ENCODE measurements at places on chromosomes 7 and 10.

GRCh38 chr10:65142641-65143435, 1621.6 kb downstream of the REEP3 start:
- no peak for DNase-seq

DNA sequence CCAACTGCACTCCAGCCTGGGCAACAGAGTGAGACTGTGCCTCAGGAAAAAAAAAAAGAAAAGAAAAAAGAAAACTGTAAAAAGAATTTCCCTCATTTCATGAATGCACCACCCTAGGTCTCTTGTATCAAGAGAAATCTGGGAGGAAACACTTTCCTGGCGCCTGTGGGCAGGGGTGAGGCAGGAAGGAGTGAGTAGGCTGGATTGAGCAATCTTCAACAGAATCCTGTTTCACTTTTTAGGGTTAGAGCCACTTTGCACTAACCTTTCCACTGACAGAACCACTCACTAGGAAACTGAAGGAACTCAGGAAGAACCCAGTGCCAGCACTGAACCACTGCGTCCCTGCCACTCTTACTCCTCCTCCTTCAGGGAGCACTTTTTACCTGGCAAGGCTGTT, 282.1 kb downstream of the CCDC3 start:
- DNase-seq, result no peak

GRCh38 chr7:28114056-28114455, 66.5 kb downstream of the JAZF1 start:
- no peak for DNase-seq

DNA sequence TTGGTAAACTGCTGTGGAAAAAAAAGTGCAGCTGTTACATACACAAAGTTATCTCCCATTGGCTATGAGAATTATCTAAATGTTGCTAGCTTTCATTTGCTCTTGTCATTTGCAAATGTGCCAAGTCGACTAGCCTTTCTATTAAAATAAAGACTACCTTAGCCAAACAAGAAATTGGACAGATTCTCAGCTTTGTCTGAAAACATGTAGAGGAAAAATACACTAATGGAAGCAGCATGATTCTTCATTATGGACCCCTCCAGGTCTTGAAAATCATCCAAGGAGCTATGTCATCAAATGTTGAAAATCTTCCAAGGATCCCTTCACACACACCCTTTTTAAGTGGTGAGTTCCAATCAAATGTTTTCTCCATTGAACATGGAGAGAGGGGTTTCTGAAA, 237.7 kb downstream of the ETV1 start:
- no peak for DNase-seq

DNA sequence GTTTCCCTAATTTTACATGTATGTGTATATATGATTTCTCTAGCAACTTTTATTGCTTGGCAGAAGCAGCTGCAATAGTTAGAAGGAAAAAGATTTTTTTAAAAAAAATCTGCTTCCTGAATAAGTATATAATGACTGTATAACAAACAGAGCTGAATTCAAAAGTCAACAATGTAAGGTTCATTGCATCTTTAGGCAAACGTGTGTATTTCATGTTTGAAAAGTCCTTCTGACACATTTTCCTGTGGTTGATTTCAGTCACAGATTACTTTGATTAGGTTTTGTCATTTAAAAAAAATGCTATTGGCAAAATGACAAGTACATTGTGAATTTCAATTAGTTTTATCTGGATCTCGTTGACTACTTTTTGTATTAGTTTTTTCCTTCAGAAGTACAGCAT, 231.0 kb downstream of the CSTF2T start:
- no peak for DNase-seq

DNA sequence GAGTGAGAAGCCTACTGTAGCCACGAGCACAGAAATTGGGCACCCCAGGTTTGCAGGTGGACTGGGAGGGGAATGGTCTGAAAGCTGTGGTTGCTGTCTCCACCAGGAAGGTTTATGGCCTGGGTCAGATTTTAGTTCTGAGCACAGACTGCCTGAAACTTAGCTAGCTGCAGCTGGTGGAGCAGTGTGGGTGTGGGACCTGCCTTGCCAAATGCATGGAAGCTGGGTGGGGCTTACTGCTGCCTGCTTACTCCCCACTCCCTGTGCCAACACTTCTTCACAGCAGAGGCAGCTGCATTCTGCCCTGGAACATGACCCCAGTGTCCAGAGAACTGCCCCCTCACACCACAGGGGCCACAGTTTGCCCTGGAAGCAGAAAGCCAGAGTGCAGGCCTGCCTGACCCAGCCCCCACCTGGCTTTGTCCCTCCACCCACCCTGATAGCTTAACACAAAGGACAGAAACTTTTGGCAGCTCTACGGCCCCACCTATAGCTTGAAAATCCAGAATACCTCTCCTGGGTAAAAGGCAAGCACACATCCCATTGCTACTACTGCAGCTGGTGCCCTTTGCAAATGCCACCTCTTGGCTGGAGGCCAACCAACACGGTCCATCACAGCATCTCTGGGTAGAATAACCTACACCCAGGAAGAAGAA, 281.6 kb downstream of the AGMO start:
- DNase-seq, result no peak

DNA sequence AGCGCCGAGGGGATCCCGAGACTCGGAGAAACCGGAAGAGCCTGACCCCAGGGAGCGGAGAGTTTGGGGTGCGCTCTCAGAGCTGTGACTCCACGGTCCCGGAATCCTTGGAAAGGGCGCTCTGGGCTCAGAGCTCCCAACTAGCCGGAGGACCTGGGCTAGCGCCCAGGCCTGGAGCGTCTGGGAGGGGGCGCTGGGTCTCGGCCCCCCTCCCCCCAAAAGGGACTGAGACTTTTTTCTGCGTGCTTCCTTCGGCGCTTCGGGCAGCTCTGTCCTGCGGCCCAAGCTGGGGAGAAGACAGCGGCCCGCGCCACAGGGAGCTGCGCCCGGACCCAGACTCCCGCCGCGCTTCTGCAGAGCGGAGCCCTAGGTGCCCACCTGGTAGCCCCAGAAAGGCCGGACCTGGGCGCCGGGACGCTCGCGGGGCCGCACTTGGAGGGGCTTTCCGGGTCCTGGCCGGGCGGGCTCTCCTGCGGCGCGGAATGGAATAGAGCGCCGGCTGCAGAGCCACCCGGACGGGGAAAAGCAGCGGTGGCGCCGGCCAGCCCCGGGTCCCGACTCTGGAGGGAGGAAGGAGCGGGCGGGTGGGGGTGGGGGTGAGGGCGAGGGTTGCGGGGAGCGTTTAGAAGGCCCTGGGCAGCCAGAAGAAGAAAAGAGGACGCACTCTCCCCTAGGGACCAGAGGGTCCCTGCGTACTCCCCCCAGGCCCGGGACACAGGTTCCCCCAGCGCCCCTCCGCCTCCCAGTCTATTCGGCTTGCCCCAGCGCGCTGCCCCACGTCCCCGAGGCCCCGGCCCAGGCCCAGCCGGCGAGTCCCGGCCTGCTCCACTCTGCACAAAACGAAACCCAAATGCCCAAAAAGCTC, 4.7 kb downstream of the ZNF503 start:
- no peak for DNase-seq

DNA sequence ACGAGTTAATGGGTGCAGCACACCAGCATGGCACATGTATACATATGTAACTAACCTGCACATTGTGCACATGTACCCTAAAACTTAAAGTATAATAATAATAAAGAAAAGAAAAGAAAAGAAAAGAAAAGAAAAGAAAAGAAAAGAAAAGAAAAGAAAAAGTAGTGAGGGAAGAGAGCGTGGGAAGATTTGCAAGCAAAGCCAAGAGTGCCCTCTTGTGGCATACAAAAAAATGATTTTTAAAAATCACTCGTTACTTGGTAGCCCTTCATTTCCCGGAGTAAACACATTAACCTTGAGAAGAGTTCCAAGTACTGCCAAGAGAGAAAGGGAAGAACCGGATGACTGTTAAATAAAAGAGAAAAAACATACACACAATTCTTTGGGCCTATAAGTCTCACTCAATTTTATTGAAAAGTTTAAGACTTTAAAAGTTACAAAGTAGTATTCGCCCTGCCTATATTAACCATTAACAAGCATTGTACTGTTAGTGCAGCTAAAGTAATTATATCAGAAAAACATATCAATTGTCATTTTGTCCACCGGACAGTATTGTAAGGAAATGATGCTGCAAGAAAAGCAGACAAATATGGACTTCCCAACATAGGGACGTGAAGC, 6.2 kb upstream of the CH25H start:
- no peak for DNase-seq

DNA sequence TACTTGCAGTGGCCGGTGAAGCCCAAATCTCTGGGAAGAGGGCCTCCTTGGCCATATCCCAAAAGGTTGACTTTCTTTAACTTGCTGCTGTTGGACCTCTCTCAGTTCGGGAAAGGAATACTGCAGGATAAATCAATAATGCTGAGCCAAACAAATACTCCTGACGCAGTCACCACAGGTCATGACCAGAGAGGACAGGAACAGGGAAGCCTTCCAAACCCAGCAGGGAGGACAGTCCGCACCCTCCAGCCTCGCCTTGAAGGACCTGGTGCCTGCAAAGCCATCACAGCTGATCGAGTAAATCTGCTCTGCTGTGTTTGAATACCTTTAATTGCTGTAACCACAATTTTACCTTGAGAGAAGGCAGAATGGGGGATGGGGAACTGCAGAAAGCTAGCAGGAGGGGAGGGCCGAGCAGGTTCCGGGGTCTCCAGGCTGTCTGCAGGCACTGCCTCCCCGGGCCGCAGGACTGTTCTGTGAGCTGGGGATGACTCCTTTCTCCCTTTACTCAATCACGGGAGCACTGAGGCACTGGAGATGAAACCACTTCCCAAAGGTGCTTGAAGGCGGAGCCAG, 20.8 kb upstream of the INSIG1 start:
- DNase-seq, result no peak

GRCh38 chr7:84237533-84238173, 43.1 kb upstream of the SEMA3A start:
- no peak for DNase-seq

GRCh38 chr10:76337641-76338040, 906.2 kb downstream of the LRMDA start:
- DNase-seq, result no peak

- DNase-seq, result no peak
Measured at GRCh38 chr10:70952401-70952800, 64.0 kb upstream of the PCBD1 start.

DNA sequence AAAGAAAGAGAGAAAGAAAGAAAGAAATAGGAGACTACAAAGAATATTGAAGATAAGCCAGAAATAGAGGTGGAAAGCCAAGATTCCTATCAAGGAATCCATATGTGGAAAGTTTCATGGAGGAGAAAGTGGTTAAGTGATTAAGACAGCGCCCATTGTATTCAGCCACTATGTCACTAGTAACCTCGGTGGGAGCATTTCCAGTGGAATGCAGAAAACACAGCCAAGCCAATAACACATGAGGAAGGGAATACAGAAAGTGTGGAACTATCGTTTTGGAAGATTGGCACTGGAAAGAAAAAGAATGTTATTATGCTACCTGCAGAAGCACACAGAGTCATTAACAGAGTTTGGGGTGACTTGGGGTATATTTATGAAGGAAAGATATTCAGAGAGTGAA, 2.7 kb downstream of the MGAM2 start:
- DNase-seq, result no peak

GRCh38 chr10:108735380-108735779, 1187.9 kb downstream of the XPNPEP1 start:
- DNase-seq, result no peak

GRCh38 chr7:50662041-50662694, 97.0 kb upstream of the DDC start:
- DNase-seq, result no peak

DNA sequence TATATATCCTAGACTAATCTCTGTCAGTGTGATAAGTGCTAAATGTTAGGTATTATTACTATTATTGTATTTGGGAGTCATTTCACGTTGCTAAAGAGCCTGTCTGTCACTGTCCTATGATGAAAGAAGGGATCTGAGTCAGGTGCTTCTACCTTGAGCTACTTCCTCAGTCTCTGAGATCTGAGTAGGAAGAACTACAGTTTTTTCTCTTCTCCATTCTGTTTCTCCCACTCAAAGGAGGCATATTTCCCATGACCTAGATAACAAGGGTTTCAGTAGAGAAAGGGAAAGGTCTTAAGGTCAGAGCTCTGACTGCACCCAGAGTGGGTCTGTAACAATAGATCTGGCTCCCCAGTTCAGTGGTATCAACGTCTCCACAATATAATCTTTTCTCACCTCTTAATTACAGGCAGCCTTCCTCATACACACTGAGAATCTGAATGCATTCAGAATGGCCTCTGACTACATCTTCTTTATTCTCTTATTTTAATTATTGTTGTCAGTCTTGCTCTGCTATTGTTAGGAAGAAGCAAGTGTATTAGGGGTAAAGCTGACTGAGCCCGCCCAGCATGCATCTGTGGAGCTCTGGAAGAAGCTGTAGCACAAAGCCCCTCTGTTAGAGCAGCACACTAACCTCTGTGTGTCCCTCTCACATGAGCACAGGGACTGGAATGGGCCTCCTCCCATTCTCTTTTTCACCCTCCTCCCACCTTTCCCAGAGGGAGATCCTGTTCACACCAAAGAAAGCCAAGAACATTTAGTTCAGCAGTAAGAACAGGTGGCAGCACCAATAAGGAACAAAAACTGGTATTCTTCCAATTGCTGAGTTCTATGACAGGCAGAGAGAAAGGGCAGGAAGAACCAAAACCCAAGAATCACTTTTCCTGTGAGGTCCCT, 38.1 kb downstream of the USP54 start:
- DNase-seq, result no peak

GRCh38 chr7:110569486-110570205, 521.3 kb upstream of the LRRN3 start:
- no peak for DNase-seq

DNA sequence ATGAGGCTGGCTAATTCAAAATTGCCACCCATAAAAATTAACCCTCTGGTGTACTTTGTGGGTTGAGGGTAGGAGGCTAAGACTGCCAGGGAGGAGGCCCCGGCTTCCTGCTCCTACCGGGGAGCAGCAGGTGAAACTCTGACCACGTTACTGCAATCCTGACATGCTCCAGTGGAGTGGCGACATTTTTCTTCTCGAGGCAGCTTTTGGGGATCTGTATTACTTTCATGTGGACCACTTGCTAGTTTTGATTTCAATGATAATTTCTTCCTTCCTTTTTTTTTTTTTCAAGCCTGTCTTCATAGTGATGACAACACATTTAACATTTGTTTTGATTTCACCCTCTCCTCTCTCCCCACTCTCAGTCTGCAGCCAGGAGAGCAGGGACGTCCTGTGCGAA, 14.6 kb downstream of the GATA3 start:
- no peak for DNase-seq

DNA sequence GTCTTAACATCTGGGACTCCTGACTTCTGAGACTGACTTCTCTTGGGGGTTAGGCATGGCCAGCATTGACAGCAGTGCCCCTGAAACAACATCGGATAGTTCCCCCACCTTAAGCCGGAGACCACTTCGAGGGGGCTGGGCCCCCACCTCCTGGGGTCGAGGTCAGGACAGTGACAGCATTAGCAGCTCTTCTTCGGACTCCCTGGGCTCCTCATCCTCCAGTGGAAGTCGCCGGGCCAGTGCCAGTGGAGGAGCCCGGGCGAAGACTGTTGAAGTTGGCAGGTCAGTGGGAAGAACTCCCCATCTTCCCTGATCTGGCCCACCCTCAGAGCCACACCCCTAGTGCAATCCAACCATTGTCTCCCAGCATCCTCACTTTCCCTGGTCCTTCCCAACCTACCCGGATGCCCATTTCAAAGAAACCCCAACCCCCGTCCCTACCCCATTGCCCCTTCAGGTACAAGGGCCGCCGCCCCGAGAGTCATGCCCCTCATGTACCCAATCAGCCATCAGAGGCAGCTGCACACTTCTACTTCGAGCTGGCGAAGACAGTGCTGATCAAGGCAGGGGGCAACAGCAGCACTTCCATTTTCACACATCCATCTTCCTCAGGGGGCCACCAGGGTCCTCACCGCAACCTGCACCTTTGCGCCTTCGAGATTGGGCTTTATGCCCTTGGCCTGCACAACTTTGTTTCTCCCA, 12.1 kb downstream of the ZSWIM8 start:
- DNase-seq, result no peak

Measured in GM06990 (cell line).